ENCODE measurements at places on chromosomes 16 and 17.
A peak's percentile ranks its signal among the peaks of the same experiment; 100 is the strongest.

DNA sequence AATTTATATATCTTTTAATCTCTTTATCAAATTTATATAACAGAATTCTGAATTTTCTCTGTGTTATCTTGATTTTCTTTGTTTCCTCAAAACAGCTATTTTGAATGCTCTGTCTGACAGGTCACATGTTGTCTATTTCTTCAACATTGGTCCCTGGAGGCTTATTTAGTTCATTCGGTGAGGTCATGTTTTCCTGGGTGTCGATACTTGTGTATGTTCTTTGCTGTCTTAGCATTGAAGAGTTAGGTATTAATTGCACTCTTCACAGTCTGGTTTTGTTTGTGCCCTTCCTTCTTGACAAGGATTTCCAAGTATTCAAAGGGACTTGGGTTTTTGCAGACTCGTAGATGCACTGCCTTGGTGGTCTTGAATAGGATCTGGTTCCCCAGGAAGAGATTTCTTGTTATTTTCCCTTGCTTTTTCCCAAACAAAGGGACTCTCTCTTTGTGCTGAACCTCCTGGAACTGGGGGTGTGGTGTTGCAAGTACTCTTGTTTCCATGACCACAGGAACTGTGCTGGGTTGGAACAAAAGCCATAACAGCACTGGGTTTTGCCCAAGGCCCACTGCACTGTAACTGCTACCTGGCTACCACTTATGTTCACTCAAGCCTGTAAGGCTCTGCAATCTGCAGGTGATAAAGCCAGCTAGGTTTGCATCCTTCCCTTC is 1483.0 kb downstream of the CDH8 start:
- DNase-seq = no peak

- no peak for DNase-seq
Measured at GRCh38 chr17:76956846-76957540, 88.8 kb downstream of the MGAT5B start.

GRCh38 chr16:9922441-9922840 is 259.8 kb downstream of the GRIN2A start:
- no peak for DNase-seq

- DNase-seq = no peak
Measured at GRCh38 chr17:80872001-80872500, 119.6 kb upstream of the CHMP6 start.

GRCh38 chr16:4452674-4453073 is 21.8 kb downstream of the NMRAL1 start:
- no peak for DNase-seq

- no peak for DNase-seq
Measured at GRCh38 chr16:72197545-72197944, 25.6 kb upstream of the PMFBP1 start.

DNA sequence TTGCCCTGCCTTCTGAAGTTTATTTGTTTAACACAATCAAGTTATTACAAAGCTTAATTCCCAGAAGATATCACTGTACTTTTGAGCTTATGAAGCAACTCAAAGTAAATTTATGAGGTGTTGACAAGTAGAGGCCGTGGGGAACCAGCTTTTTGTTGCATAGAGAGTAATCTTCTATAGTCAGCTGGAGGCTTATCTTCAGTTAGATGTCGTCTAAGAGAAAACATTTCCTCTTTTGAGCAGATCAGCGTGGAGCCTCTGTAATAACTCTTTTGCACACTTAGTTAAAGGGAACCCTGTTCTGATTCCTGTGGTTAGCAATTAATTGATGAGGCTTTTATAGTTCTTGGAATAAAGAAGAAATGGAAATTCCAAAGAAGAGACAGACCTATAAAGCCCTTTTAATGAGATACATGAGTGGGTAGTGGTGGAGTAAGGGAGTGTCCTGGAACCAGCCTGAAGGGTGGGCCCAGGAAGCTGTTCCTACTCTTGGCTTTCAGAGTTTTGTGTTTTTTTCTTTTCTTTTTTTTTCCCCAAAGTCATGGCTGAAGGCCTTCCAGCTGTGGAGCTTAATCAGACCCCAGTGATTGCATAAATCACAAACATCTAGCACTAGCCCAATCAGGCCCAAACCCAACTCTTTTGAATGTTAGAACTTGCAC is 28.9 kb upstream of the MAP3K14 start:
- no peak for DNase-seq

DNA sequence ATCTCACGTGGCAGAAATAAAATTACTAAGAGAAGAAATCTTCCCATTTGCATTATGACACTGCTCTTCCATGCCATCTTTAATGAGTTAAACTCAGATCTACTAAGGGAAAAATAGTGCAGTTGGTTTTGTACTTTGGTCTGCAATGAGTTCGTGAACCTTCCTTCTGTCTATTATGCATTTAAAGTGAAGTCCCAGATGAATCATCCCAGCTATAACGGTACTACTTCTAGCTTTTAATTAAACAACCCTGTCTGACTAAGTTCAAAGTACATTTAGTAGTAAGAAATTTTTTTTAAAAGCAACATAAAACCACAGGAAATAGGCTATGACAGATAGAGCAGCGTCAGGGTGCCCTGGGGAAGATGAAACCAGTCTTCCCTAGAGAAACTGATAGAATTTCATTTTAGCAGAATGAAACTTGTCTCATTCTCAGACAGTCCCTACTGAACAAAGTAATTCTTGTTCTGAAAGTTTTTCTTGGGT is 1.8 kb downstream of the TMIGD1 start:
- no peak for DNase-seq

- no peak for DNase-seq
Measured at GRCh38 chr17:67090341-67090740, 46.0 kb downstream of the CACNG1 start.

DNA sequence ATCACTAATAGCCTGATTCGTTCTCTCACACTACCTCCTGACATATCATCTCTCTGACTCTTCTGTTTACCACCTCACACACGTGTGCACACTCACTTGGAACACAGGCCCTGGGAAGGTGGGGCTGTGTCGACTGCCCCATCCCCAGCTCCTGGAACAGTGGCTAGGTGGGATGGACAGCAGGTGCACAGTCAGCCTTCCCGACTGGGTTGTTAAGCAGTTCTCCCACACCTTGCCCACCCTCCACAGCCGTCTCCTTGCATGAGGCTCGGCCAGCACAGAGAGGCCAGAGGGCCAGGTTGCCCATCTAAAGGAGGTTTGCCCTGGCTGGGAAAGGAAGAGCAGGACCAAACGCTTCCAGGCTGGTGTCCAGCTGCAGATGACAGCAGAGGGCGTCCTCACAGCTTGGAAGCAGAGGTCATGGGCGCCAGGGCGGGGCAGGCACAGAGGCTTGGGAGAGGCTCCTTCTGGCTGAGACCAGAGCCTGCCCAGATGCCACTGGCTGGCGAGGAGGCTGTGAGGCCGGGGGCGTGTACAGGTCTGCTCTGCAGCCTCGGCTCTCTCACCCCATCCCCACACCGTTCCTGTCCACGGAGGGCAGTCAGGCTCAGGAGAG is 92.8 kb downstream of the AMFR start:
- no peak for DNase-seq

GRCh38 chr17:57597531-57598453 is 147.3 kb downstream of the CCDC182 start:
- DNase-seq = no peak

DNA sequence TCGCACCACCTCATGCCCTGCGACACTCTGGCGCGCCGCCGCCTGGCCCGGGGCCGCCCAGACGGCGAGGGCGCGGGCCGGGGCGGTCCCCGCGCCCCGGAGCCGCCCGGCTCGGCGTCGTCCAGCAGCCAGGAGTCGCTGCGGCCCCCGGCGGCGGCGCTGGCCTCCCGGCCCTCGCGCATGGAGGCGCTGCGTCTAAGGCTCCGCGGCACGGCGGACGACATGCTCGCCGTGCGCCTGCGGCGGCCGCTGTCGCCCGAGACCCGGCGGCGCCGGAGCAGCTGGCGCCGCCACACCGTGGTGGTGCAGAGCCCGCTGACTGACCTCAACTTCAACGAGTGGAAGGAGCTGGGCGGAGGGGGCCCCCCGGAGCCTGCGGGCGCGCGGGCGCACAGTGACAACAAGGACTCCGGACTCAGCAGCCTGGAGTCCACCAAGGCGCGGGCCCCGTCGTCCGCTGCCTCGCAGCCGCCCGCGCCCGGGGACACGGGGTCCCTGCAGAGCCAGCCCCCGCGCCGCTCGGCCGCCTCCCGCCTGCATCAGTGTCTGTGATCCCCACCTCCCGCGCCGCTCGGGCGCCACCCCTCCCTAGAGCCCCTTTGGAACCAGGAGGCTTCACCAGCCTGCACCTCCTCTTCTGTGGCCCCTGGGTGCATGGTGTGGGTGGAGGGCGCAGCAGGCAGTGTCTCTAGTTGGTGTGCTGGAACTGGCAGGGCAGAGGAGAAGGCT is 82.3 kb downstream of the ARHGAP23 start:
- DNase-seq = no peak

DNA sequence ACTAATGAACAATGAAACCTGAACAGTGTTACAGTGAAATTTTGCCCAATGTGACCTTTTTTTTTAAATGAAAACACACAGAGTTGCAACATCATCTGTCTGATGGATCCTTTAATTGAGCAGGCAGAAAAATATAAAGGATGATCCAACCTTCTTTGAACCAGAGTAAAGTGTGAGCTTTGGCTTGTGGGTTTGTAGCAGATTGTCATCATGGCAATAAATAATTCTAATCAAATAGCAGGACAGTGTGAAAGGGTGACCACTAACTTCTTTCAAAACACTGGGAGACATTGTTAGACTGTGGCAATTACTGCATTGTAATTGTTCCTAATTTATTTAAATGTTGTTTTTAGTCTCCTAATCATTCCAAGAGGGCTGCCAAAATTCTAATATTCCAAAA is 197.2 kb downstream of the CHD9NB start:
- DNase-seq = no peak

GRCh38 chr16:23539984-23540816 is 16.9 kb downstream of the EARS2 start:
- DNase-seq = no peak

DNA sequence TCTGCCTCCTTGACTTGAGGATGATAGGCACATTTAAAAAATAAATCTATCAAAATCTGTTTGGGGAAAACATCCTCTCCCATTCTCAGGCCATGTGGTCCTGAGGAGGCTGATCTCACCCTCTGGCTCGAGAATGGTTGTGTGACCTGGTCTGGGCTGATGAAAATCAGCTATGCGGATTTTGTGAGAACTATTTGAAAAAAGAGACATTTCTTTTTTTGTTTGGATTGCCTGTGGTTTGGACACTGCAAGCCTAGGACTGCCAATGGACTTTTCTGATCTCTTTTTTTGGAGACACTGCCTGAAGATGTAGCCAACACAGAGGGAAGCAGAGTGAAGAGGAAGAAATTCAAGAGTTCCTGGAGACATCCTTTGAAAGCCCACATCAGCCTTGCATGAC is 145.9 kb downstream of the HS3ST3B1 start:
- no peak for DNase-seq

- DNase-seq = no peak
Measured at GRCh38 chr17:20961586-20961985, 81.2 kb downstream of the USP22 start.

DNA sequence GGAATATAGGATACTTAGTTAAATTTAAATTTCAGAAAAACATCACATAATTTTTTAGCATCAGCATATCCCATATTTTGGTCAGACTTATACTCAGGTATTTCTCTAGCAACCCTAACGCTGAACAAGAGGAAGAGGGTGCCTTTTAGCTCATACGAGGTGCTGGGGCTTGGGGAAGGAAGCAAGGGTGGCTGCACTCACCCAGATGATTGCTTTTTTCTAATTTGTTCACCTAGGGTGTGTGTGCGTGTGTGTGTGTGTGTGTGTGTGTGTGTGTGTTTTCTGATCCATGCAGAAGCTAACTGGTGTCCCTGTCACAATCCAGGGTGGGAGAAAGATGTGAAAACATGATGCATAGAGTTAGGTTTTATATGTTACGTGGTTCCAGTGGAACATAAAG is 81.2 kb downstream of the WNT3 start:
- no peak for DNase-seq

- no peak for DNase-seq
Measured at GRCh38 chr17:79214940-79215604, 140.4 kb downstream of the ENGASE start.

- no peak for DNase-seq
Measured at GRCh38 chr17:32143527-32143870, 1.2 kb downstream of the RHOT1 start.

- DNase-seq = peak; percentile 73
Measured at GRCh38 chr17:36602030-36602748, 806 bp downstream of the MRM1 start.

DNA sequence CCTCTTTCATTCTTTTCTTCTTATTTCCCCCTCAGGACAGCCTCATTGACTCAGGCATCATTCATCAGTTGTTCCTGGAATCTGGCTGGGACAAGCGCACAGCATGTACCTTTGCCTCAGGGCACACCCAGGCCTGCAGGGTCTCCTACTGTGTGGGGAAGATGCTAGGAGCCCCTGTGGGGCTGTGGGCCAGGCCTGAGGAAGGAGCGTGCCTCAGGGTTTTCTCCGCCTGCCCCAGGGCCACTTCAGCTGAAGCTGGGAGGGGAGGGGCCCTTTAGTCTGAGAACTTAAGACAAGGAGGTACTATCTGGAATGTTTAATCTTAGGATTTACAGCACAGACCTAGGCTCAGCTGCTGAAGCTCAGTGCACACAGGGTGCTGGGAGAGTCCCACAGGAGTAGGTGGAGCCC is 7.9 kb downstream of the ELMO3 start:
- DNase-seq = no peak

DNA sequence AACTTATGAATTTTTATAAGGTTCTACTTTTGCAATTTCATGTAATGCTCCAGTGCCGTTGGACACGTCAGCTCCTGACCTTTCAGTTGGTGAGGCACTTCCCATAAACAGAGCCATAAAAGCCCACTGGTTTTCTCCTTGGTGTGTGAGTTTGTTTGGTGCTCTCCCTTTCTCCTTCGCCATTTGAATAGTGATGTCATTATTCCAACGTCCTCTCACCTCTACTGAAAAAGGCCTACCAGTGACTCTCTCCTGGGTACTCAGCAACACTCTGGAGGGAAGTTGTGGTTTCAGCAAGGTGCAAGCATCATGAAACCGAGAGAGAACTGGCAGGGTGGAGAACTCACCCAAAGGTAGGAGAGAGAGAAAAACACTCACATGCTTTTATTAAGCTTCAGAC is 29.6 kb upstream of the HNF1B start:
- DNase-seq = no peak

DNA sequence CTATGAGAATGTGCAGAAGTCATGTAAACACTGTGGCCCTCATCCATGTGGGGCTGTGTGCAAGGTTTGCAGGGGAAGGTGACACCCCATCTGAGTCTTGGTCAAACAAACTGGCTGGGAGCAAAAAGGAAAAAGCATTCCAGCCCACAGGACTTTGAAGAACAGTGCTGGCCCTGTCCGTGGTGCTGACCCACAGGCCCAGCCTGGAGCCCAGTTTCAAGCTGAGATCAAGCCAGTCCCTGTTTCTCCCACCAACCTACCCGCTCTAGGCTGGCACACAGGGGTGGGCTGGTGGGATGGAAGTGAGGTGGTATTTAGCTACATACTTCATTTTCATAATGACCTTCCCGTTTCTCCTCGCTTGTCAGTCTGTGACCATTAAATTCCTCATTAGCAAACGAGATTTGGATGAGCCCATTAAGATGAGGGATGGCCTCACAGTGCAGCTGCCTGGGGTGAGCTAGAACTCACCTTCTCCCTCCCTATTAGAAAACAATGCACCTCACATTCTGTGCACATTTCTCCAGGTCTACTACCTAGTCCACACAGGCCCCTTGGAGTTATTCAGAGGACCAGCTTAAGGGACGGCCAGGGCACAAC is 12.6 kb upstream of the RPL38 start:
- DNase-seq = no peak
